ENCODE measurements at places on chromosomes 7 and 10.

DNA sequence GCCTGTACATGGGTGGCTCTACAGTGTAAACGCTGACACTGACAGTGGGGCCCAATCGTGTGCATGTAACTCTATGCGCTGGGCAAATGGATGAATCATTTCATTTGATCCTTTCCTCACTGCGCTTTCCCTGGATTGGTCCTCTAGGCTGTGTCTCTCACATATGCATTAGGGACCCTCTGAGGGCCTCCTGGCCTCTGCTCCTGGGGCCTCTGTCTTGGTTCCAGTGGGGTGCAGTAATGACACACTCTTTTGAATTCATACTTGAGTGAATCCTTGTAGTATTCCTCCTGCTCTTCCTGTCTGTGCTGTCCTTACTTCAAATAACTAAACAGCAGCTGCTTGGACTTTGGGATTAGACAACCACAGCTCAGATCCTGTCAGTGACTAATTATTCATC is 176.5 kb upstream of the ADO start:
- no peak for DNase-seq

DNA sequence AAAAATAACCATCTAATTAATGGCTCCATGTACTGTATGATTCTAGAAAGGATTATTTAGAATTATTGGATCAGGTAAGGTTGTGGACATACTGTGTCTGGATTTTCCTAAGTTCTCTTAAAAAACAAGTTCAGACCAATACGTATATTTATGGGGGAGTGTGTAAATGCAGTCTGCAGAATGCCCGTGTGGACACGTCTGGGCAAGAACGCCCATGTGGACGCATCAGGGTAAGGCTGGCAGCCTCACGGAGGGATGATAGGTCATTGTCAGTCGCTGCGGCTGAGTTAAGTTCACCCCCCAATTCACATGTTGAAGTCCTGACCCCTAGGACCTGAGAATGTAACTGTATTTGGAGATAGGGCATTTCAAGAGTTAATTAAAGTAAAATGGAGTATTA is 160.0 kb upstream of the SHH start:
- DNase-seq: no peak

DNA sequence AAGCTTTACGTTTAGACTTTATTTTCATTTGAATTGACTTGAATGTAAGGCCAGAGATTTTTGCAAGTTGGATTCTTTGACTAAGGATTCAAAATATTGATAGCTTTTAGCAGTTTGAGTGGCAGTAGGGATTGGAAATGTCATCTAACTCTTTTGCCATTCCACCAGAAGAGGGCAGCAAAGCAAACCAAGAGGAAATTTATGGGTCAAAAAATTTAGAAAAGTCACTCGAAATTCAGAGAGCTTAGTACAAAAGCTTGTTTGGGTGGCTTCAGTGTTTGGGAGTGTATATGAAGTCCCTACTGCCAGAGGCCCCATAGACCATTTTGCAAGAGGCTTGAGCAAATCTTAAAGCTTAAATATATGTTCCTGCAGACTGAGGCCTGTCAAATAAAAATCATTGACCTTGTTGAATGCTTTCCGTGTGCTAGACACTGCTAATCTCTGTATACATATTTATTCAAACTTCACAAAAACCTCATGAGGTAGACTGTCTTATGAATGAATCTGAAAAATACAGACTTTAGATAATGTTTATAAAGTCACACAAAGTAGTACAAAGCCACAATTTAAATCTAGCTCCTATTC is 44.6 kb upstream of the RSBN1L start:
- no peak for DNase-seq

DNA sequence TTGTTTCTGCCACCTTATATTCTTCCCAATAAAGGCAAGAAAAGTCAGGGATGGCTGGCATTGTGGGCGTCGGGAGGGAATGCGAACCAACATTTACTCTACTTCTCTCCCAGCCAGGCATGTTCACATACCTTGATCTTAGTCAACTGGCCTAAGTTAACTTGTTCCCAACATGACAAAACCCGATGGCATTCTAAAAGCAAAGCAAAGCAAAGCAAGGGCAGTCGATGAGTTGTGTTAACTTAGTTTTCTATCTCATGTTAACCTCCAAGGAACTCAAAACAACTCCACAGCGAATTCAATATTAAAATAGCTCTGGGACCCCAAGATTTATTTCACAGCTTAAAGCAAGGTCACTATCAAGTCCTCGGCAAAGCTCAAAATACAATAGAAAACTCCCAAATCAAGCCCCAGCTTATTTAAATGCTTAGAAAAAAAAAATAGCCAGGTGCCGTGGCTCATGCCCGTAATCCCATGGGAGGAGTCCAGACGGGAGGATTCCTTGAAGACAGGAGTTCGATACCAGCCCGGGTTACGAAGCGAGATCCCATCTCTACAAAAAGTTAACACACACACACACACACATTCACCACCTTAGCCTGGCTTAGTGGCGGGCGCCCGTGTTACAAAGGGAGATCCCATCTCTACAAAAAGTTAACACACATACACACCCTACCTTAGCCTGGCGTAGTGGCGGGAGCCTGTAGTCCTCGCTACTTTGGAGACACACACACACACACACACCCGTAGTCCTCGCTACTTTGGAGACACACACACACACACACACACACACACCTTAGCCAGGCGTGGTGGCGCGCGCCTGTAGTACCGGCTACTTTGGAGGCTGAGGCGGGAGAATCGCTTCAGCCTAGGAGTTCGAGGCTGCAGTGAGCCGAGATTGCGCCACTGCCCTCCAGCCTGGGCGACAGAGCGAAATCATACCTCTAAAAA is 901 bp upstream of the CCNY start:
- no peak for DNase-seq

- DNase-seq: no peak
Observed at GRCh38 chr7:2807845-2808772, 36.0 kb downstream of the GNA12 start.

GRCh38 chr7:7122701-7123281 is 59.6 kb upstream of the C1GALT1 start:
- DNase-seq: no peak

DNA sequence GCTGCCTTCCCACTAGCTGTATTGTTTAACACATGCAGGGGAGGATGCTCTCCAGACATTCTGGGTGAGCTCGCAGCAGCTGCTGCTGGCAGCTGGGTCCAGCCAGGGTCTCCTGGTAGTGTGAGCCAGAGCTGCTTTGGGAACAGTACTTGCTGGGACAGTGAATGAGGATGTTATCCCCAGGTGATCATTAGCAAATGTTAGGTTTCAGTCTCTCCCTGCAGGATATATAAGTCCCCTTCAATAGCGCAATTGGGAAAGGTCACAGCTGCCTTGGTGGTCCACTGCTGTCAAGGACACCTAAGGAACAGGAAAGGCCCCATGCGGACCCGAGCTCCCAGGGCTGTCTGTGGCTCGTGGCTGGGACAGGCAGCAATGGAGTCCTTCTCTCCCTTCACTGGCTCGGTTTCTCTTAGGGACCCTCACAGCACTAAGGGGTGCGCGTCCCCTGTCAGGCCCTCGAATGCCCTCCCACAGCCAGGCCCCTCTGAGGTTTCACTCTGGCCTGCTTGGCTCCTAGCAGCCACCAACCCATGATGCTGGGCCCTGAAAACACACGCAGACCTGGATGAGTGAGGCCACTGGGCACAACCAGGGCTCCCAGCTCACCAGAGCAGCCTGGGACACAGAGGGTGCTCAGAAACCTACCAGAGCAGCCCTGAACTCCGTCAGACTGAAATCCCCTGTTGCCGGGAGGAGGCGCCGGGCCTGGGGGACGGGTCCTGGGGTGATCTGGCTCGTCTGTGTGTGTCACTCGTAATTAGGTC is 173.0 kb upstream of the LANCL2 start:
- no peak for DNase-seq

GRCh38 chr10:119443970-119444660 is 98.4 kb downstream of the RGS10 start:
- DNase-seq: no peak

- DNase-seq: no peak
Observed at GRCh38 chr10:69438536-69439349, 12.5 kb upstream of the TSPAN15 start.

- DNase-seq: peak; percentile 21
Observed at GRCh38 chr7:28096713-28097112, 83.9 kb downstream of the JAZF1 start.

GRCh38 chr10:122341141-122341810 is 33.2 kb upstream of the PLEKHA1 start:
- DNase-seq: no peak

- DNase-seq: no peak
Observed at GRCh38 chr10:78314651-78315050, 281.0 kb downstream of the RPS24 start.

- DNase-seq: no peak
Observed at GRCh38 chr7:11452476-11452875, 379.5 kb downstream of the THSD7A start.

DNA sequence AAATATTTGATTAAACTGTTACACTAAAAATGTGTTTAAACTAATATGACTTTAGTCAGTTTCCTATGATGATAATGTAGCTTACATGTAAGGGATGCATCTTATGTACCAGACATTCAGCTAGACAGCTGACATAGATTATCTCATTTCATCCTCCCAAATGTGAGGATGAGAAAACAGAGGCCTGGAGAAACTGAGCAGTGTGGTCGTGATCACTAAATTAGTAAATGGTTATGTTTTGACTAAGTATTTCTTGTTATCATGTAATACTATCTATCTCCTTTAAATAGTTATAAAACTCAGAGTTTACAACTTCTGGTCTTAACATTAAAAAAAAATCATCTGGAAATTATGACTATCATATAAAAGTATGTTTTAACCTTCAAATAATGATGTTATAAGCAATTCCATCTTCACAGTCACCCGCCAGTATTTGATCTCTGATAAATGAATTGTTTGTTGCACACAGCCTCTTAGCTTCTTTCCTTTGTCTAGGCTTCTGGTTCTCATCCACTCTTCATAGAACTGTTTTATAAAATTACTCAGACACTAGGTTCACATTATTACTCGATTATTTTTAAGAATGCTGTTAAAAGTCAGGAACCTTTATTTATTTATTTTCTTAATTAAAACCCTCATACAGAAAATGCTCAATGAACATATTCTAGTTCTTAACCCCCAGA is 33.6 kb upstream of the HDAC9 start:
- DNase-seq: no peak

GRCh38 chr7:43204081-43204480 is 91.6 kb downstream of the HECW1 start:
- no peak for DNase-seq

GRCh38 chr7:111196655-111197054 is 105.7 kb downstream of the LRRN3 start:
- no peak for DNase-seq

GRCh38 chr7:129569811-129570215 is 41.7 kb upstream of the NRF1 start:
- no peak for DNase-seq

GRCh38 chr10:72744566-72744965 is 52.6 kb downstream of the MCU start:
- no peak for DNase-seq

DNA sequence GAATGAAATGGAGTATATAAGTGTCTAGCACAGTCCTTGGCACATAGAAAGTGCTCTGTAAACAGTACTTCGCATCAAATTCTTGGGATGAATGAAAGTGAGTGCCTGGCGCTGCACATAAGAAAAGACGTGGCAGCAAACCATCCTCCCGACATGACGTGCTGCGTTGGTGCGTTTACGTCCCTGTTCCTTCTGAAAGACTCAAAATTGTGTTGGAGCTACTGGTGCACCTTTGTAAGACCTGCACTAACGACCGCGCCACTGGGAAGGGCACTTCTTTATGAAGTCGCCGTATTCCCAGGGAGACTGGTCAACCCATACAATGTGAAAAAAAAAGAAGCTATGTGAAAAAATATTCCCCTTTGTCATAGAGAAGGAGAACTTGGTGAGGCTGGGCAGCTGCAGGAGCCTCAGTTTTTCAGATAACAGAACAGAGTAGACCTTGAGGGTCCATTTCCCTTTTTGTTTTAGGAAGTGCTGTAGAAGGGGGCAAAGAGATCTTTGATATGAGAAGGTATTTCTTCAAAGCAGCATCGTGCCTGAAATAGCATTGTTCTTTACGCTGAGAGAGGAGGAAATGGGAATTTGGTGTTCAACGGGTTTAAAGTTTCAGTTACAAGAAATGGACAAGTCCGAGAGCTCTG is 91.7 kb downstream of the PTPRE start:
- no peak for DNase-seq

DNA sequence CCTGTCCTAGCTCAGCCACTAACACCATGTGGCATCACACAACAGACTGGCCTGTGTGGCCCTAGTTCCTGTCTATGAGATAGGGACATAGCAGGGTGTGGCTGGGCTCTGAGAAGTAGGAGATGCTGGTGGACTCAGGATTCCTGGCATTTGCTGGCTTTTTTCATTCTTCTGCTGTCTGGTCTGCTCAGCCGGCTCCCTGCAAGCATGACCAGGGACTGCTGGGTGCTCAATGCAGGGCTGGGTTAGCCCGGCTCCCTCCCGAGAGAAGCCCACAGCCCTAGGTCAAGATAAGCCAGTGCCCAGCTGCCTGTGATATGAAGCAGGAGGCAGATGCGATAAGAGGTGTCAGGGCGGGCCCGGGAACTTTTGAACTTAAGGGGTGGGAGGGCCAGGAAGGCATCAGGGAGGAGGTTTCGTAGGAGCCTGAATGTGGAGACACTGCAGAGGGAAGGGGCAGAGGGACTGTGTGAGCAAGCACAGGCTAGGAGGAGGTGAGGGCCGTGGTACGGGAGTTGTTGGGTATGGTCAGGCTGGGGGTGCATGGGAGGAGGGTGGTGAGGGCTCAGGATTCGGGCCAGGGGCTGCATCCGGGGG is 3.5 kb downstream of the AQP1 start:
- no peak for DNase-seq

DNA sequence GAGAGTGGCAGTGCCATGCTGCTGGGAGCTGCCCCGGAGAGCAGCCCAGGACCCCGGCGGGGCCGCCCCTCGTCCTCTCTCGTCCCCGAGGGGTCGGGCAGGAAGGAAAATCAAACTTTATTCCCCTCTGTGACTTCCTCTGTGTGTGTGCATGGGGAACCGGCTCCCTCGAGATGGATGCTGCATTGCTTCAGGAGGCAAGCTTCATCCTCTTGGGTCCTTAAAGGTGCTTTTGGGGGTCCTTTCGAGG is 726 bp downstream of the MCU start:
- peak; percentile 8 for DNase-seq

- DNase-seq: no peak
Observed at GRCh38 chr10:70743879-70744278, 41.3 kb downstream of the TBATA start.

Data from NCI-H774 (cell line).